ENCODE measurements at places on chromosomes 3 and 15.
A peak's percentile ranks its signal among the peaks of the same experiment; 100 is the strongest.

DNA sequence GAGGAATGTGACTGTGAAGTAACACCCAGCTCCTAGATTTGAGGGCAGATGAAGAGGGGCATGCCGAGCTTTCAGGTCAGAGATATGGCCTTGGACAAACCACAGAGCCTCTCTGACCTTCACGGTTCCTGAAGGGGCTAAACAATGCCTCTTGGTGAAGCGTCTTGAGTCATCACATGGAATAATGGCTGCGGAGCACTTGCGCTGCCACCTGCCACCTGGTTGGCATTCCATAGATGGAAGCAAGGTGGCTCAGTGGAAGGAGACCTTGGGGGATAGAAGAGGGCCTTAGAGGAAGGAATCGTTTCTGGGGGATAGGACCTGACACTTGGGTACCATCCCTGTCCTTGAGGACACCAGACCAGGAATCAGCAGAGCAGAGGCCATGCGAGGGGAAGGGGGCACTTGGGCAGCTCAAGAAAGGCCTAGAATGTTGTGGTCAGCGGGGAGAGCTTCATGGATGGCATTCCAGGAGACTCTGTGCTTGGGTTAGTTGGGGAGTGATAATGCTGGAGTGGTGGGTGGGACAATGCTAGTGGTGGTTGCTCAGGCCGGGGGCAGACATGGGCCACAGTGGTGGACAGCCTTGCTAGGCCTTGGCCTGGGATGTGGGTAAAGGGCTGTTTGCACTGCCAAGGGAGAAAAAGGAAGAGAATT, 12.6 kb downstream of the MRAS start:
- DNase-seq = no peak

GRCh38 chr3:155991847-155992246, 121.4 kb downstream of the GMPS start:
- no peak for DNase-seq

DNA sequence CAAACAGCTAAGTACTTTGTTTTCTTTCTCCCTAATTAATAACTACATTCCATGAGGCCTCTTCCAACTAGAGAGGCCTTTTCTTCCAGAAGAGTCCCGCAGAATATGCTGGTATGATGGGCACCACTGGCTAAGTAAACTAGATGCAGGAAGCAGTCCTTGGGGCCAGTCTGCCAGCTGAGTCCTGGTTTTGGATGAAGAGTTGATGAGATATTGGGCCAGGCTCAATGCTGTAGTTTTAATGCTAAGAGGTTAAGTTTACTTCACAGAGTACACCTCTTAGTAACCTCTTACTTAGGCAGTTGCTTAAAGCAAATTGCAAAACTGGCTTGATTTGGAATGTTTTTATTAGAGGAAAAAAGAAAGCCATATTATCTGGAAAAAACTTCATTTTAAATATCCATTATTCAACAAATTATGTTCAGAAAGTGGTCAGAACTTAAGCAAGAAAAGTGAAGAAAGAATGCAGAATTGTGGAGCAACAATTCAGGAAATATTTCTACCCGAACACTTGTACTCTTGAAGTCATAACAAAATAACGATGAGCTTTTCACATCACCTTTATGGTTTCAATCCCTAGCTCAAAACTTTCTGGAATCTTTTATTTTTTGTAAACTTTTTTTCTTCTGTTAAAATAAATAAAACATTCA, 178.4 kb upstream of the CDIN1 start:
- DNase-seq = no peak

GRCh38 chr3:47897954-47898353, 95.0 kb downstream of the DHX30 start:
- DNase-seq = no peak

DNA sequence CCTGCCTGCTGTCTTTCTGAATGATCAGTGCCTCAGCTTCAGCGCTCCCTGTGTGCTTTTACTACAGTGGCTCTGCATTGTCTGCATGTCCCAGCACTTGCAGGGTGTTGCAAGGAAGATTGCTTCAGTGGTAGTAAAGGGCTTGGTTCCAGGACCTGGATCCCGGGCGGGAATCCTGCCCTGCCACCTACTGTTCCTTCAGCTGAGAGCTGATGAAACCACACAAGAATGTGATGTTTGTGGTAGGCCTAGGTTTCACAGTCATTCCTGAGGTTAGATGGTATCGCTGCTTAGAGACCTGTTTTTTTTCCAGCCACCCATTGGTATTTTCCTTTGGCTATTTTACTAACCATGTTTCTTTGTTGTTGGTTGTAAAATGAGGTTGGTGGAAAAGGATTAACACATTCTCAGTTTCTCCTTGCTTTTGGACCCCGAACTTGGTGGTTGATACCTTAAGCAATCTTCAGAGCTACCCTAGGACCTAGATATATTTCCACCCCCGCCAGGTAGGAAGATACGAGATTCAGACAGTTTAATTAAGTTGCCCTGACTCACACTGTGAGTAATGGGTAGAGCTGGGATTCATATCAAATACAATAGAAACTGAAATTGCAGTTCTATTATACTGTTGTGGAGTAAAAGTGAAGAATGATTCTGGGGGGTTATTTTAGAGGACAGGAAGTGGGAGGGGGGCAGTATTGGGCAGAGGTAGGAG, 11.4 kb downstream of the GPR87 start:
- DNase-seq = peak; percentile 65

DNA sequence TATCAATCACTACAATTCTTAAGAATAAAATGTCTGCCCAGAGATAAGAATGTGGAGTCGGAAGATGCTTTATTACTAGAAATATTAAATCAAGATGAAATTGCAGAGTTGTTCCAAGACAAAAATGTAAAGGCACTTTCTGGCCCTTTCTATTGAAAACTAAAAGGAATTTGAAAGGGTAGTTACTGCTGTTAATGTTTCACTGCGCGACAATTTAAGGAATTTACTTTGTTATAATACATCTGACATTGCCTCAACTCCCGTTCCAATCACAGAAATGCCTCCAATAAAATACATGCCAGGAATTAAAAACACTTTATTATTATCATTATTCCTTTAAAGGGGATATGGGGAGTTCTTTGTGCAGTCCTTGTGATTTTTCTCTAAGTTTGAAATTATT, 26.4 kb downstream of the RSL24D1 start:
- DNase-seq = no peak

DNA sequence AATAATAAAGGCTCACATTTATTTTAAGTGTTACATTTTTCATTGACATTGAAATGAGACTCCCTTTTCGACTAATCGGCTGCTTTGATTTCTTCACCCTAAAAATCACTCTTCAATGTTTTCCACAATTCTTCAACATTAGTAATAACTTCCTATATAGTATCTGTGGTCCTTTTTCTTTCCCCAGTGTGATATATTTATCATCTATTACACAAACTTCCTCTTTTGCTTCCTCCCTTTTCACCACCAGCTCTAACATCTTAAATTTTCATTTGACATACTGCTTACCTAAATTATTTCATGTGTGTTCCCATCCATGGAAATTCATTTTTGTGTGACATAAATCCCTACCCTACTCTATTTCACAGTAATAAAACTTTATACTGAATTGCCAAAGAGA, 244.4 kb downstream of the TIGIT start:
- DNase-seq = no peak

- no peak for DNase-seq
Measured at GRCh38 chr3:193843474-193844301, 250.7 kb downstream of the OPA1 start.

DNA sequence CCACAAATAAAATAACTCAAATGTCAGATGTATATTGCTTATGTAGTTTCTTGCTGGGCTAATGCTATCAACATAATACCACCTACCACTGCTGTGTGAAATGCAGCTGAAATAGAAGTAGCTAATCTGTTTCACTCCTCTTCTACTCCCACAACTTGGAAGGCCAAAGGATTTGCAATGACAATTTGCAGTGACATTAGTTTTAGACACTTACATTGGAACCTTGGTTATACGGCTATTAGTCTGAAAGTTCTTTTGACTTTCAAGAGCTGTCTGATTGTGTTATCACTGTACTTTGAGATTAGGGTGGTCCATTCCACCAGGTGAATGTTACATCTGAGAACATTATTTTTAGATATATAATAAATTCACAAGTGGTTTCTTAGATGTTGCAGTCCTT, 33.5 kb downstream of the COPS2 start:
- DNase-seq = no peak

DNA sequence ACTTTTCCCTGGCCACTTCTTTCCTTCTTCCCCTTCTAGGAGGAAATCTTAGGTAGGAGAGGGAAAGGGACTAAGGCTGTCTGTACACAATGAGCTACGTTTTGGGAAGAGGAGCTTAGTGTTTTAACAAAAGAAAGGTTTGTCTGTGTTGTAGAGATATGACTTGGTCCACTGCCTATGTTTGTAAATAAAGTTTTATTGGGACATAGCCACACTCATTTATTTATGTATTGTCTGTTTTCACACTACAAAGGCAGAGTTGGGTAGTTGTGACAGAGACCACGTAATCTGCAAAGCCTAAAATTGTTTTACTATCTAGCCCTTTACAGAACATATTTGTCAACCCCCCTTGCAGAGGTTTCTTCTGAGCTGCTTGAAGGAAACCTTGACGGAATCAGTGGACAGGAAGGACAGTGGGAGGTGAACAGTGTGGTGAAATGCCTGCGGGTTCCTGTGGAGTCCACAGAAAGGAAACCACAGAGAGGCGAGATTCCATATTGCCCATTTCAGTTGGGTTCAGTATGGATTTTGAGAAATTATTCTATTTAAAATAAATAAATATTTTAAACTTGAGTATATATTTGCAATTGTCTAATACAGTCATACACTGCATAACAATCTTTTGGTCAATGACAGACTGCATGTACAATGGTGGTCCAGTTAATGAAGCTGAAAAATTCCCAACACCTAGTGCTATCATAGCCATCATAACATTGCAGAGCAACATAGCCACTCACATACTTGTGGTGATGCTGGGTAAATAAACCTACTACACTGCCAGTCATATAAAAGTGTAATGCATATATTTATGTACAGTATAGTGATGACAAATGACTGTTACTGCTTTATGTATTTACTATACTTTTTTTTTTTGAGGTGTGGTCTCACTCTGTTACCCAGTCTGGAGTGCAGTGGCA, 157.9 kb upstream of the NUDT16 start:
- DNase-seq = no peak

GRCh38 chr3:16482194-16482769, 31.2 kb downstream of the RFTN1 start:
- no peak for DNase-seq

DNA sequence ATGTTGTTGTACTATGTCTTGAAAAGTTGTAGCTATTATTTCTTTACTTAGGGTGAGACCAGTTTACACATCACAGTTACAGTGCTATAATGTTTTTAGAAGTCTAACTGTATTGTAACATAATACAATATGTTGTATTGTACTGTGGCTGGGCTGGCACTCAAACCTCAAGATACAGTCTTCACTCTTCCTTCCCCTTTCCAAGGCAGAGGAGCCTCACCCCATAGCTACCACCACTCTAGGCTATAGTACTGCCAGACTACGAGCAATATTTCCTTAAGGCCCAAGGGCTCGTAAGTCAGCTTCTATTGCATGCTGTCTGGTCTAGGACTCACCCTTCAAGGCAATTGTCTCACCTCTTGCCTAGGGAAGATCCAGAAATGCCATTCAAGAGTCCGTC, 597.7 kb downstream of the OTOL1 start:
- no peak for DNase-seq

DNA sequence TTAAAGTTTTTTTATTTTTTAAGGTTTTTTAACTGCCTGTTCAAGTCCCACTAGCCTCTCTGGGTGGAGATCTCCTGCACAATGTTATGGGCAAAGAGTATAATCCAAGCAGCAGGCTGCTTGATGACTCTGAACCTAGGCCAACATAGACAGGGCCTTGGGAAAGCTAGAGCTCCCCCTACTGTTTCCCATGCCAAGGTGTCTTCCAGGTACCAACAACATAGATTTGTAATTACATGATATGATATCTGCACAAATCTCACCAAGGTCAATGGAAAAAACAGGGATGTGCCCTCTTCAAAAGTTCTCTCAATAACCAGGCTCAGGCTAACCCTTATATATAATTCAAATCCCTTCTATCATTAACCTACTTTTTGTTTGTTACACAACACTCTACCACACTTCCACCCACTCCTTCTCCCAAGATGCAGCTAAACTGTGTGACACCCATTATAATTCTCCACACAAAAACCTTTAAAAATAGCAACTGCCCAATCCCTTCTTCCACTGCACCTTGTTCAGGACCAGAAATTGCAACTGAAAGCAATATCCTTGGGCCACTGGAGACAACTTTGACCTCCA, 43.8 kb downstream of the RBM15B start:
- DNase-seq = peak; percentile 68

DNA sequence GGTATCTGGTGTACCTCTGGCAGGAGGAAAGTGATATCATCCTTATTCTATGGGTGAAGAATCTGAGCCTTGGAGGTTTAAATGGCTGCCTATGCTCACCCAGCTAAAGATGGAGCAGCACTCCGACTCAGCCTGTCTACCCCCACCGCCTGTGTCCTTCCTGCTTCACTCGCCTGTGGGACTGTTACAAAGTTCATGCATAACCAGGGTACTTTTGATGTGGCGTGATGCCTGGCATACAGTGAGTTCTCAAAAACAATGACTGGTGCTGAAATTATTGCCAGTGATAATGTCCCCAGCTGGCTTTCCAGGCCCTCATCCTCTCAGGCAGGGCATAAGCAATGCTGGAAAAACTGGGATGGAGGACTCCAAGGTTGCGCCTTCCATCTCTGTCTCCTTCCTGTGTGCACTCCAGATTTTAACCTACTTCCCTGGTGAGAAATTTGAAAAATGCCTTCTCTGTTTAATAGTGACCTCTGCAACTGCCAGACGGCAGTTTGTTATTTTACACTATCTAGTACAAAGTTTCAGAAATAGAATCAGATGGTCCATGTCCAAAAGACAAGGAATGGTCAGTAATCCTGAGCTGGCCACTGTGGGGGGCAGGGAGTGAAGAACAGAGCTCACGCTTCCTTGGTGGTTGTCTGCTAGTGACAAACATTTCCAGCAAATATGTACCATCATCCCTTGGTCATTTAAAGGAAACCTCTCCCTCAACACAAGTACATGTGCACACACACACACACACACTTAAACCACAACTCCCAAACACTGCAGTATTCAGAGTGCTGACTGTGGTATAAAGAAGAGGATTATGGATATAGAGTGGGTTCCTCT, 86.5 kb upstream of the NMNAT3 start:
- no peak for DNase-seq

GRCh38 chr3:10619989-10620832, 114.8 kb upstream of the ATP2B2 start:
- DNase-seq = no peak
